Nephron progenitor cell (in vitro differentiated cells): ENCODE measurements at places on chromosomes 16 and 17.

DNA sequence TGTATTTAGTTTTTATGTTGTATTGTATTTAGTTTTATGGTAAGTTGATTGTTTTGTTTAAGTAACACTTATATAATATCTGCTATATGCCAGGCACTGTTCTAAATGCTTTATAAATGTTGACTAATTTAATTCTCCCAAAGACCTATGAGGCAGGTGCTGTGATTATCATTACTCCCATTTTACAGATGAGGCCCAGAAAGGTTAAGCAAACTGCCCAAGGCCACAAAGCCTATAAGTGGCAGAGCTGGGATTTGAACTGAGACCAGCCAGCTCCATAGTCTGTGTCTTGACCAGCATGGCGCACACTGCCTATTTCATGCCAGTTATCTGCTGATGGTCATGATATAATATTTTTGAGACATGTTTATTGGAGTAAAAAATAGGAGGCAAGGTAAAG, 24.0 kb downstream of the IL21R start:
- peaks cover 5% of the 10 kb centered on the region for H3K36me3 ChIP-seq
- no peak for DNase-seq
- peaks cover 10% of the 10 kb centered on the region for H3K4me1 ChIP-seq
- no peak overlapping the region for H3K4me3 ChIP-seq
- no peak overlapping the region for H3K27ac ChIP-seq
- peaks cover 9% of the 10 kb centered on the region for H3K27me3 ChIP-seq

GRCh38 chr17:75530837-75531720, 5.6 kb downstream of the LLGL2 start:
- DNase-seq: no peak
- H3K27ac ChIP-seq: no peak overlapping the region
- no peak overlapping the region for H3K4me3 ChIP-seq
- H3K4me1 ChIP-seq: peaks cover 13% of the 10 kb centered on the region
- peaks cover 28% of the 10 kb centered on the region for H3K27me3 ChIP-seq
- no peaks in the 10 kb centered on the region for H3K36me3 ChIP-seq

DNA sequence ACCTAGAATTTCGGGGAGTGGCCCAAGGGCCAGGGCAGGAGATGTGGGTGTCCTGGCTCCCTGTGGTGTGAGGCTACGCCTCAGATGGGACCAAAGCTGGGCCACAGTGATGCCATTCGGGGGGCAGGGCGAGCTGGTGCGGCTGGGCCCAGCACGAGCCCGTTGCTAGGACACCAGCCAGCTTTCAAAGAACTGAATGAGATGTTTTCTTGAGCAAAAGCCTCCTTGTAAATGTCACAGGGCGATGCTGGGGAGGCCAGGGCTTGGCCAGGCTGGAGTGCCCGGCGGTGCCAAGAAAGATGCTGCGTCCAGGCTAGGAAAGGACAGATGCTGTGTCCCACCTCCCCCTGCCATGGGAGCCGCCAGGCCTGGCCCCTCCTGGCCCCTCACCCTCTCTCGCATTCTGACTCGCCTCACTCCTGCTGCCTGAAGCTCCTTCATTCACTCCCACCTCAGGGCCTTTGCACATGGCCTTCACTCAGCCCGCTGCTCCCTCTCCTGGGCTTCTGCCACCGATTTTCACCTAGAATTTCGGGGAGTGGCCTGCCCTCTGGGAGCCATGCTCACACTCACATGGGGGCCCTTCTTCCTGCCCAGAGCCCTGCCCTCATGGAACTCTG, 39.1 kb downstream of the CPNE2 start:
- peaks cover 24% of the 10 kb centered on the region for H3K4me1 ChIP-seq
- H3K4me3 ChIP-seq: no peak overlapping the region
- H3K27me3 ChIP-seq: no peaks in the 10 kb centered on the region
- peak overlapping the region; percentile 95 for H3K27ac ChIP-seq
- H3K36me3 ChIP-seq: no peaks in the 10 kb centered on the region
- DNase-seq: no peak

DNA sequence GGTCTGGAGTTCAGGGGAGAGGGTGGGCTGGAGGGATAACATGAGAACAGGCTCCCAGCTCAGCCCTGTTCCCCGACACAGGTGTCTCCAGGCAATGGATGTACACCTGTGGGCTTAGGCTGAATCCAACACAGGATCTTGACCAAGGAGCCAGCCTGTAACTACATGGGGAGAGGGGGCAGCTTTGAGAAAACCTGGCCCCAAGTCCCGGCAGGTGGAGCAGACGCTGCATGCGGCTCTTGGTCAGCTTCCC, 73.3 kb upstream of the TOB1 start:
- peaks cover 67% of the 10 kb centered on the region for H3K4me1 ChIP-seq
- peak overlapping the region; percentile 79 for H3K27ac ChIP-seq
- peak overlapping the region; percentile 50 for H3K4me3 ChIP-seq
- no peaks in the 10 kb centered on the region for H3K36me3 ChIP-seq

GRCh38 chr17:21539146-21539545, 153.2 kb upstream of the KCNJ18 start:
- H3K4me3 ChIP-seq: no peak overlapping the region
- no peak overlapping the region for H3K27ac ChIP-seq
- no peak for DNase-seq
- no peaks in the 10 kb centered on the region for H3K27me3 ChIP-seq

DNA sequence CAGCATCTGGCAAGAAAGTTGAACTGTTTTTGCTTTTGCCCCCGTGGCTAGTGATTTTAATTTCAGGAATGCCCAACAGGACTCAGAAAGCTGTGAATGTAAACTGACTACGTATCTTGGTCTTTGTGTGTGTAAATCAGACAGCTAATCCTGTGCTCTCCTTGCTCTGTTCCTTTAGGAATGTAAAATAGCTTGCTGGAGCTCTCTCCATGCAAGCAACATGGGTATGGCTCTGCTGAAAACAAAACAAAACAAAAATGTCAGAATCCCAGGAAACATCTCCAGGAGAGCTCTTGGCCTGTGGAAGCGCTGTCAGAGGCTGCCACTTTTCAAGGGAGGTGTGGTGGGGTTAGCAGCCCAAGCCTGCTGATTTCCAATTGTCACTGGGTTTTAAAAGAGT, 161.8 kb upstream of the NOG start:
- H3K27me3 ChIP-seq: no peaks in the 10 kb centered on the region
- H3K36me3 ChIP-seq: no peaks in the 10 kb centered on the region
- peaks cover 7% of the 10 kb centered on the region for H3K4me1 ChIP-seq
- H3K27ac ChIP-seq: no peak overlapping the region

DNA sequence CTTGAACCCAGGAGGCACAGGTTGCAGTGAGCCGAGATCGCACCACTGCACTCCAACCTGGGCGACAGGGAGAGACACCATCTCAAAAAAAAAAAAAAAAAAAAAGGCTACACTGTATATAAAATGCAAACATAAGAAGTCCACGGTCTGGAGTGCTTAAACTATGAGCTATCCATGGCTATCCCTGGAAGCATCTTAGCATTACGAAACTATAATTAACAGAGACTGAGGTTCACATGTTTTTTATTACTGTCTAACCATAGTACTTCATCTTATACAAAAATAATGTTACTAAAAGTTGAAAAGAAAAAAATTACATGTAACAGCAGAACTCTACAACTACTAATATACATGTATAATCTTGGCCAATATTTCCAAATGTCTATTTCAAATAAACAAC, 32.8 kb downstream of the HELZ start:
- peaks cover 33% of the 10 kb centered on the region for H3K36me3 ChIP-seq
- H3K4me1 ChIP-seq: no peaks in the 10 kb centered on the region
- no peaks in the 10 kb centered on the region for H3K27me3 ChIP-seq
- no peak overlapping the region for H3K27ac ChIP-seq

DNA sequence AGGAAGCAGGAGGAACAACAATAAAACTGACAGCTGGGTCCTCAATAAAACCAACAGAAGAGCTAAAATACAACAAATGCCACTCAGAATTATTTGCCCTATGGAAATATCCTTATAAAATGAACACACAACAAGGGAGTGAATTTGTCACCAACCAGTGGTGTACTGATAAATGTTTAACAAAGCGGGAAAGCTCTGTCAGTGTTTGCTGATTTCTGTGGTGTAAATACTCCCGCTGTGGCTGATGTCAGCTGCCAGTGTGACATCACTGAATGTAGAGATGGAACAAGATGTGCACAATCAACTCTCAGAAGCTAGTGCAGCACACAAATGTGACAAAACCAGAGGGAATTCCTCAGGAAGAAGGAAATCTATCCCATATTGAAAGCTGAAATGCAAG, 51.9 kb downstream of the CDYL2 start:
- H3K36me3 ChIP-seq: no peaks in the 10 kb centered on the region
- H3K27me3 ChIP-seq: peaks cover 6% of the 10 kb centered on the region
- H3K27ac ChIP-seq: no peak overlapping the region
- no peak overlapping the region for H3K4me3 ChIP-seq
- no peak for DNase-seq
- peaks cover 12% of the 10 kb centered on the region for H3K4me1 ChIP-seq

DNA sequence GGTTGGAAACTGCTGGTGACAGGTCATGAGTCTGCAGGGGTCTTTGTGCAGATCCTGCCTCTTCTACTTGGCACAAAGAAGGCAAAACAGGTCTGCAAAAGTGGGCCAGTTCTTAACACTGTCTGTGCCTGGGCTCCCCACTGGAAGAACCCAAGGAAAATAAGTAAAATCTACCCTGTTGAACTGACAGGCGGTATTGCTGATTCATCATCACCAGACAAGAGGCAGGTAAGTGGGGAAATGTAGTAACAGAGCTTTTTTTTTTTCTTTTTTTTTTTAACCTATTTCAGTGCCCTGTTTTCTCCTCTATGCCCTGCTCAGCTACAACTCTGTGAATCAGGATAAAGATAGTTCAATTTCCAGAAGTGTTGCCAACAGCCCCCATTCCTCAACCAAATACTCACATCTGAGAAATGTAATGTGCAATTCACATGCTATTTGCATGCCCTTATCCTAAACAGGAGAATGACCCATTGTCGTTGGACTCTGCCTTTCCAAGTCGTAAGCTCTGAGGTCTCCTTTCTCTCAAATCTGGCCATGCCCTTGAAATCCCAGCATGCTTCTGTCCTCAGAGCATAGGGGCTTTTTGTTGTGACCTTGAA, 237.0 kb downstream of the SOX9 start:
- peaks cover 5% of the 10 kb centered on the region for H3K36me3 ChIP-seq
- peaks cover 29% of the 10 kb centered on the region for H3K27me3 ChIP-seq
- DNase-seq: no peak
- H3K27ac ChIP-seq: no peak overlapping the region

DNA sequence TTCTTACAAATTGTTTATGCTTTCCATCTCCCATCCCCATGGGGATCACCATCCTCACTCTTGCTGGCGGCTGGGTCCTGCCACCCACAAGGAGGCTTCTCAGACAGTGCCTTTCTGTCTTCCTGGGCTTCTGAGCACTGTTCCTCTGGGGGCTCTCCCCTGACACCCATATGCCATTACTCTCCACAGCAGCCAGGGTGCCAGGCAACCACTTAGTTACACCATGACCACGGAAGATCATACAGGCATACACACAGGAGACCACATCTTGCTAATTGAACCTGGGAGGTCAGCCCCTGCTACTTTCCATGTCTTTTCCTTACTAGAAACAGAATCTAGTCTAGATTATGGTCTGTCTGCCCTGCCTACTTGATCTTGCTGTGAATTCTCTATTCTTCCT, 27.7 kb upstream of the HS3ST2 start:
- H3K4me1 ChIP-seq: peaks cover 10% of the 10 kb centered on the region
- H3K4me3 ChIP-seq: no peak overlapping the region
- DNase-seq: no peak
- H3K27me3 ChIP-seq: peaks cover 4% of the 10 kb centered on the region
- no peaks in the 10 kb centered on the region for H3K36me3 ChIP-seq

GRCh38 chr16:72241930-72242329, 70.0 kb upstream of the PMFBP1 start:
- DNase-seq: peak; percentile 29
- H3K27me3 ChIP-seq: peaks cover 5% of the 10 kb centered on the region
- no peaks in the 10 kb centered on the region for H3K4me1 ChIP-seq
- H3K4me3 ChIP-seq: no peak overlapping the region
- H3K27ac ChIP-seq: no peak overlapping the region

DNA sequence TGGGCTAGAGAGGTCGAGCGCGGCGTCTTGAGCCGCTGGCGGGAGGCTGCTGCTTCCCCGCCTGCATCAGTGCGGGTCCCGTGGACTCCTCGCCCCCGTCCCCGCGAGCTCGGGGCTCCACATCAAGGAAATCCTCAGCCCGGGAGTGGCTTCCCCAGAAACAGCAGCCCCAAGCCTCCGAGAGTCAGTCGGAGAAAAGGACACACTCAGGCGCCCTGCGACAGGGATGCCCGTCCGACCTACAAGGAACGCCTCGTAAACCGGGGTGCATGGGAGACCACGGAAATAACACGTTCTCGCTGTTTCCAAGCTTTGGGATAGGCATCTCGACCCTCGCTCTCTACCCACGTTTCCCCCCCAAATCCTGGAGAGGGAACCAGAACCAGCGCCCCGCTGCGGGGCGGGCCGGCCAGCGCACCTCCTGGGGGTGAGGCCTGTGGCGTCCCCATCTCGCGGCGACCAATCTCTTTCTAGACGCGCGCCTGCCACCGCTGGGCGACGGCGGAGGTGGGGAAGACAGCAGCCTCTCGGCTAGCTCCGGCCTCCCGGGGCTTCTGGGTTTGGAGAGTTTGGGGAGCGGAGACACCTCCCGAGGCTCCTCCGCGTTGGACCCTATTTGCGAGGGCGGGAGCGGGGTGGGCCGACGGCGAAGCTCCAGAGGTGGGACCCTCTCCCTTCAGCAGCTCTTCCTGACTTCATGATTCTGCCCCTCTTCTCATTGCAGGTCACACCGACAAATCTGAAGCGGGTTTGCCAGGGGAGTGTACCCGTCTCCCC, 759 bp upstream of the TP53I13 start:
- no peak overlapping the region for H3K27ac ChIP-seq
- H3K27me3 ChIP-seq: peaks cover 63% of the 10 kb centered on the region
- peak; percentile 70 for DNase-seq
- peaks cover 7% of the 10 kb centered on the region for H3K36me3 ChIP-seq
- peaks cover 27% of the 10 kb centered on the region for H3K4me1 ChIP-seq
- peak overlapping the region; percentile 90 for H3K4me3 ChIP-seq

DNA sequence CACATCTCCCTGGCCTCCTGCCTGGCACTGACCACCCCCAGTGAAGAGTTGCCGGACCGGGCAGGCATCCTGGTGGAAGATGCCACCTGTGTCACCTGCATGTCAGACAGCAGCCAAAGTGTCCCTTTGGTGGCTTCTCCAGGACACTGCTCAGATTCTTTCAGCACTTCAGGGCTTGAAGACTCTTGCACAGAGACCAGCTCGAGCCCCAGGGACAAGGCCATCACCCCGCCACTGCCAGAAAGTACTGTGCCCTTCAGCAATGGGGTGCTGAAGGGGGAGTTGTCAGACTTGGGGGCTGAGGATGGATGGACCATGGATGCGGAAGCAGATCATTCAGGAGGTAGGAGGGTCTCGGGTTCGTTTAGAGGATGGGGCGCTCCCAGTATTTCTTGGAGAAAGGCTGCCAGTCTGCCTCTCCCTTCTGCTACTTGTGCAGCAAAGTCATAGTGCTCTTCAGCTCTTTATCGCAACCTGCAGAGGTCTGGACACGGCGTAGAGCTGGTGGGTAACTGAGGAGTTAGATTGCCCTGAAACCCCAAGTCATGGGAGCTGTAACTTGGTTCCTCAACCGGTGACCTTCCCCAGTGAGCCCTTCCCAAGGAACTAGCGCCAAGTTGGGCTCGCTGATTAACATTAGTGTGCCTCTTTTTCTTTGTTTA, 21.9 kb downstream of the AKAP1 start:
- H3K4me3 ChIP-seq: no peak overlapping the region
- H3K27ac ChIP-seq: no peak overlapping the region
- H3K4me1 ChIP-seq: peaks cover 50% of the 10 kb centered on the region
- H3K36me3 ChIP-seq: peaks cover 20% of the 10 kb centered on the region
- peaks cover 3% of the 10 kb centered on the region for H3K27me3 ChIP-seq

- H3K4me3 ChIP-seq: no peak overlapping the region
- no peaks in the 10 kb centered on the region for H3K36me3 ChIP-seq
- H3K4me1 ChIP-seq: peaks cover 10% of the 10 kb centered on the region
- H3K27ac ChIP-seq: no peak overlapping the region
These were observed 238.7 kb downstream of the RBFOX1 start for GRCh38 chr16:7571366-7571765.
